ENCODE measurements at places on chromosomes 11 and 22. TPM values are rescaled to one million over a fixed set of nuclear protein-coding genes. Genes with fewer than 3 reads are reported as not detected.

DNA sequence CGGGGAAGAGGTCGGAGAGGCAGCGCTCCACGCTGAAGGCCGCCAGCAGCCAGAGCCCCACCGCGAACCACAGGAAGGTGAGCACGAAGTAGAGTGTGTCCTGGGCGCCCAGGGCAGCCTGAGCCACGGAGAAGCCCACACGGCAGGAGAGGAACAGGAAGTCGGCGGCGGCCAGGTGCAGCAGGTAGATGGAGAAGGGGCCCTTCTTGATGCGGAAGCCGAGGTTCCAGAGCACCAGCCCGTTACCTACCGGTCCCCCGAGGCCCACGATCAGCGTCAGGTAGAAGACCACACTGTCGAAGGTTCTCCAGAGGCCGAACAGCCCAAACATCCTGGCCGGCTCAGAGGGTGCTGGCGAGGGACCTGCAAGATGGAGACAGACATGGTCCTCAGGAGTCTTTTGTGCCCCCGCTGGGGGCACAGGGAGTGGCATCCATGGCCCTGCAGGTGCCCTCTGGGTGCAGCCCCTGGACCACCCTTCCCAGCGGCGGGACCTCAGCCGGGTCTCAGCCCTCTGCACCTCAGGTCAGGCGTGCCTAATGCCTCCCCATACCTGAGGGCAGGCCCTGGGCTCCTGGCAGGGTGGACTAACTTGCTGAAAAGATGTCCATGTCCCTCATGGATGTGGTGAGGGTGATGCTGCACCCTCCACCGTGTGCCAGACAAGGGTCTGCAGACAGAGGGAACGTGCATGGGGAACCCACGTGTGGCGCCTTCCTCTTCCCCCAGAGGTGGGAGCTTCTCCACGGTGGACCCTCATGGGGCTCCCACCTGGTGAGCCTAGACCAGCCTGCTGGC, at the start of gene MRGPRG:
Gene MRGPRG (minus strand): TSS at position 331 of the 798 bp plus-strand sequence. CDS start 0 bp downstream, at position 331.
- no peaks in the 10 kb centered on the region for H3K4me1 ChIP-seq
- H3K4me3 ChIP-seq, result peak within 1 kb of the TSS; percentile 20
- H3K27ac ChIP-seq, result no peak within 1 kb of the TSS
- no peaks in the 10 kb centered on the region for H3K27me3 ChIP-seq

DNA sequence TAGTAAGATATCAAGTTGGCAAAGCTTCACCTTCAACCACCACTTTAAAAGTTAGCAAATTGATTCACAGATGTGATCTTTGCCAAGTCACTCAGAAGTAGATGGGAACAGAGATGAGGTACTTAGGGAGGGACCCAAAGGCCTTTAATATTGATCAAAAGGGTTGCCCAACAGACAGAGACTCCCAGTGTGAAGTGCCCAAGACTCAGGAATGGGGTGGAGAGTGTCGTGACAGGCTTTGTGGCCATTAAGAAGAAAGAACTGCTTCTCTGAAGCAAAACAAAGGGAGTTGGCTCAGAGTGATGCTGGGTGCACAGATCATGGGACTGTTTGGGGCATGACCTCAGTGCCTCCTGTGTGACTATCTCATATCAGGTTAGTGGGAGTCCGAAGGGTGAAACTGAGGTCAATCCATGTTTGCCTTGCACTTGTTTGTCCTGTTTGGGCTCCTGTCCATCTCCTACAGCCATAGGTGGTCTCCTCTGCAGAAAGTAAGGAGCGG, 132.3 kb downstream of the APIP start:
- no peak for DNase-seq
- H3K4me1 ChIP-seq, result no peaks in the 10 kb centered on the region
- no peak overlapping the region for H3K4me3 ChIP-seq
- no peaks in the 10 kb centered on the region for H3K27me3 ChIP-seq

The BTG4 gene
- 8.7 TPM for total RNA-seq

GRCh38 chr11:115645631-115646317, 141.6 kb upstream of the CADM1 start:
- H3K27me3 ChIP-seq, result no peaks in the 10 kb centered on the region
- H3K4me3 ChIP-seq, result peak overlapping the region; percentile 25
- no peaks in the 10 kb centered on the region for H3K36me3 ChIP-seq
- peak; percentile 91 for DNase-seq
- no peaks in the 10 kb centered on the region for H3K4me1 ChIP-seq
- H3K27ac ChIP-seq, result no peak overlapping the region

The DBX1 gene
- not detected for total RNA-seq

The DSCAML1 gene
- total RNA-seq, result 6.1 TPM
